Activated CD4-positive, CD25-positive, alpha-beta regulatory T cell (primary cell): ENCODE measurements at places on chromosomes 6 and 20.

GRCh38 chr6:44712353-44713111, 325.0 kb downstream of the CDC5L start:
- no peak for DNase-seq

DNA sequence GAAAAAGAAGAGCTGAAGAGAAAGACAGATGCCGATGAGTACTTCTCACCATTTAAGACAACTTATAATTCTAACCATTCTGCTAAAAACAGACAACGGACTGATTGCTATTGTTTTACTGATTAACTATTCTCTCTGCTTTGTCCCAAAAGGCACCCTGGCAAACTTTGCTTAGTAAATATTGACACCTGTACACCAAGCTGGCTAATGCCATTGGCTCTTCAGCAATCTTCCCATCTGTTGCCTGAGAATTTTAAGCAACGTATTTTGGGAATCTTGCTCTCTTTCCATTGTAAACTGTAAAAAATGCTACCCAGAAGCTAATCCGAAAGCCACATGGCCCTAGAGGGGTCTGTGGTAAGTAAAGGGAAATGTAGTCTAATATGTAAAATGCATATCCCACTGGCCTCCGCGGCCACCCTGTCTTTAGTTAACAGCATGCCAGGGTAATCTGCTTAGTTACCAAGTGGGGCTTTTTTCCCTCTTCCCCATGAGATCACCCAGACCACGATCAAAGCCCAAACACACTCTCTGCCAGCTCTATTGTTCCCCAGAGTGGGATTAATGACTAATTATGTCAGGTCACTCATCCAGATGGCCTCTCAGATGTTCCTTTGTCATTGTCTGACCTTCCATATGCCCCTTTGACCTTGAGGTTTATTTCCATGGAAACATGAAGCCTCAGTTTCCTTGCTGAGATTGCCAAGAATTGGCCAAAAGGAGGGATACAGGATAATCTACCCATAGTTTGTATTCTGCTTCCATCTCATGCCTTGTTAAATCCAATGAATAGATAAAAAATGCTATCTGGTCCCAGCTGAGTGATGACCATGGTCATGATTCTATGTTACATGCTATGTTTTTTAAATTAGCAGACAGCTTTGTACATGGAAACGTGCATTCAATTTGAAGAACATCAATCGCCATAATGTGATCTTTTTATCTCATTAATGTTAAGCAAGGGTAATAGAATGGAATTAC, 216.4 kb upstream of the MCHR2 start:
- DNase-seq = no peak

DNA sequence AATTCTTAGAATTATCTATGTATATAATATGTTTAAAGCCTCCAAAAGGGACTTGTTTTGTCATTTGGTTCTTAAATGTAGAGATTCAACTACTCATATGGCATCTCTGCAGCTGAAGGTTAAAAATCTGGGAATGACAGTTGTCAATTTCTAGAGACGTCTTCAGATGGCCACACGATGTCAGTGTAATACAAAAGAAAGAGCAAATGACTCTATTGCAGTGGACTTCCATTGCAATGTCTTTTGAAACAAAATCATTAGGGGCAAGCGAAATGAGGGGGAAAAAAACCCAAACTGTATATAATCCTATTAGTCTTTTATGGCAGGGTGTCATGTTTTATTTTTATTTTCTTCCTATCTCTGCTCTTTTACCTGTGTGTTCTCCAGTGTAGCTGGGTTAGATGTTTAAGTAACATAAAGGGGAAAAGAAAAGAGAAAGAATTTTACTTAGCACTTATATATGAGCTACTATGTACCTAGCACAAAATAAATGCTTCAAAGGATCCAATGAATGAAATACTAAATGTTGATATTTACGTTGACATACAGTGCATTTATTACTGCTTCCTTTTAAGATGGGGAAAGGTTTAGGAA, 26.2 kb downstream of the CCN2 start:
- no peak for DNase-seq

DNA sequence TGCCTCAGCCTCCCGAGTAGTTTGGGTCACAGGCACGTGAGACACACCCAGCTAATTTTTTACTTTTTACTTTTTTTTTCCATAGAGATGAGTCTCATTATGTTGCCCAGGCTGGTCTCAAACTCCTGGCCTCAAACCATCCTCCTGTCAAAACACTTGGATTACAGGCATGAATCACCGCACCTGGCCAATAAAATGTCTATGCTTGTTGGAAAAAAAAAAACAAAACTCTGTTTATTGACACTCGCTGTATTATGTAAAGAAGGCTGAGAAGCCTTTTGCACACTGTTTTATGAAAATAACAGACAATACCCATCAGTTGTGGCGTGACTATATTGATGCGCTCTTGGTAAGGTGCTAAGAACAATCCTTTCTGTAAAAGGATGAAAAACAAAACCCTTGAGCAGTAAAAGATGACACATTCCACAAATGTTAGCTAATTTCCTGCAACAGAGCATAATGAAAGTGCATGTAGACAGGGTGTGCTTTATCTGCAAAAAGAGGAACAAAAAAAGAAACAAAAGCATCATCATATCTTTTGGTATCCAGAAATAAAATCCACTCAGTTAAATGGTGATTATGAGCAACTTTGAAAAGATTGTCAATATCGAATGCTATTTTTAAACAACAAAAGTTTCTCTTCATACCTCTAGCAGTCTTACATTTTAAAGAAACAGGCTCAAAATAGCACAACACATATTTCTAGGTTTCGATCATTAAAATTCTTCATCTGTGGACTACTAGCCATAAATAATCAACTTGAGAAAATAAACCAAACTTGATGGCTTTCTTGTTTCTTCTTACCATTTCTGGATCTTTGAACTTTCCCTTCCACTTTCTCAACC, 108.3 kb upstream of the PHACTR1 start:
- no peak for DNase-seq

- DNase-seq = no peak
Observed at GRCh38 chr6:41489120-41489851, 56.9 kb upstream of the FOXP4 start.

GRCh38 chr6:152078804-152079203, 271.3 kb downstream of the ESR1 start:
- DNase-seq = no peak

DNA sequence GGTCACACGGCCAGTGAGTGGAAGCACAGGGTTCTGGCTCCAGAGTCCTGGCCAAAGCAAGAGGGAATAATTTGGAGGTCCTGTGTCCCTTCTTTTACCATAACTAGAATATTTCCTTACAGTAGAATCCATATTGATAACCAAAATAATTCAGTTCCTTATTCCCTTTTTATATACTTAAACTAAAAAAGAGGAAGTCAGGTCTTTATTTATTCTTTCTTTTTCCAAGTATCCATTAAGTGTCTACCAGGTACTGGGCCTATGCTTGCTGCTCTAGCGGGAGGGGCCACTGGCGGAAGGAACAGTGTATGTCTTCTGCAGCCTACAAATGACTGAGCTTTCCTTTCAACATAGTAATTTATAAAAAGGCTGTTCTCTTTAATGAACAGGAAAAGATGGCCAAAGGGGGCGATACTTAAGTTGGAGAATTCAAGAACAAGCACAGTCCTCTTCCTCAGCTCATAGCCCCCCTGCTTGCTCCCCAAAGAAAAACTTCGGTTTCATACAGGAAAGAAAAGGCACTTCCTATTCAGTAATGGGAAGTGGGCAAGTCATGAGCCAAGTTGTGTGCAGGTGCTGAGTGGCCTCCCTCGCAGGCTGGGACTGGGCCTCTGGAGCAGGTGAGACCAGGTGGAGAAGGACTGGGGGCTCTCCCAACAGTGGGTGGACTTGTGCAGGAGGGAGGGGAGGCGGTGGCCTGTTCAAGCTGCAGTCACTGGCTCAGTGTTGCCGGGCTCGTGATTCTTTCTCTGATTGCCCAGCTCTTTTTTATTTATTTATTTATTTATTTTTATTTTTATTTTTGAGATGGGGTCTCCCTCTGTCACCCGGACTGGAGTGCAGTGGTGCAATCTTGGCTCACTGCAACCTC, 110.9 kb downstream of the ARMC2 start:
- no peak for DNase-seq

DNA sequence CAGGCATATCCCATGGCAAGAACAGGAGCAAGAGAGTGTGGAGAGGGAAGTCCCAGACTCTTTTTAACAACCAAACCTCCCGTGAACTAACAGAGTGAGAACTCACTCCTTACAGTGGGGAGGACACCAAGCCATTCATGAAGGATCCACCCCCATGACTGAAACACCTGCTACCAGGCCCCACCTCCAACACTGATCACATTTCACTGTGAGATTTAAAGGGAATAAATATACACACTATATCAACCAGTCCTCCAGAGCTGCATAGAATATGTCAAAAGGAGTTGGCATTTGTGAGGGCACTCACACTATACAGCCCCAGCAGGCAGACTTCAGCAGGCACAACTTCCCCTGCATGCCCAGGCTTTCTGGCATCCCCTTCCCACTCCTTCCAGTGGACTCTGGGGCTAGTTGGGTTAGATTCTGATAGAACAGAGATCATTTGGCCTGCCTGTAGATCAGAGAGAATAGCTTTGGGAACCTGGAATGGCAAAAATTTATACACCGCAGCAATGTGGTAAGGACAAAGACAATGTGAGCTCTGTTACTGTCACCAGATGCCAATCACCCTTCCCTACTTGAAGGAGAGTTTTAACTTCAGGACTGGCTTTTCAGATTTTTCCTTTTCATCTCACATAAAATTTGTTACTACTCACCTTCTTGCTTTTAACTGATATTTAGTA, 25.2 kb upstream of the TENT5A start:
- no peak for DNase-seq

- DNase-seq = no peak
Observed at GRCh38 chr20:10469599-10469998, 34.5 kb downstream of the SLX4IP start.

DNA sequence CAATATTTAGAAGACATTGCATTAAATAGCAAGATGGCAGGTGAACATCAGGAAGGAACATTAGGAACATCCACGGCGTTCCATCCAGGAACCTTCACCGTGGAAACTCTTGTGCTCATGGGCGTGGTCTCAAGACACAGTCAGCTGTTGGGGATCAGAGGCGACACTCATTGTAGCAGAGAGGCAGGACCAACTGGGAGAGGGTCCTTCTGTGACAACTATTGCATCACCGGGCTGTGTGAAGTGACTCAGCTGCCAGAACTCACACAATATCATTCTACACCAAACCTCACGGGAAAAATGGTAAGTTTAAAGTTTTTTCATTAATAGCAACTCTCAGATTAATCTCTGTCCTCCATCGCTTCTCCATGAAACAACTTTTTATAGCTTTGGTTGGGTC, 334.8 kb upstream of the SULF2 start:
- no peak for DNase-seq

DNA sequence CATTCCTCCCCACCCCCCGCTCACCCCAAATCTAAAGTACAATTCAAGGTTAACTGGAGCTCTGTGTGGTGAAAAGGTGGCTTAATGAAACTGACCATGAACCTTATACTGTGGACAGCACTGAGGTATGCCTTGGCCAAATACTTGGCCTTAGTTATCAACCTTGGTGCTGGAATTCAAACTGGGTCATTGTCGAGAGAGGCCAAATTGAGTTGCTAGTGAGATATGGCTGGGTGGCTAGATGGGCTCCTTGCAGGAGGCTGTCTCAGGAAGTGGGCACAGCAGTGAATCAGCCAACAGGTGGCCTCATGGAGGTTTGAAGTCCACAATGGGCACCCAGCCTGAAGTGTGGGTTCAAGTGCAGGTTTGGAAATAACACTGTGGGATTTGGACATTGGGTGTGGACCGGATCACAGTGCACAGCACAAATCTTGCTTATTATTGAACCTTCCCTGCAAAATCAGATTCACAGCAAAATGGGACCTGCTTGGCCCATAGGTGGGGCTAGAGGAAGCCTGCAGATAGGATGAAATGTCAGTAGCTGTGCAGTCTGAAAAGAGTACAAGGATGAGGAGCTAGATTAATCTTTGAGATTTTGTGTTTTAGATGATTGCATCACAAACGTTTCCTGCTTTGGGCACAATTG, 5.6 kb upstream of the BTBD3 start:
- DNase-seq = no peak

GRCh38 chr6:151850479-151851003, 43.1 kb downstream of the ESR1 start:
- DNase-seq = no peak

DNA sequence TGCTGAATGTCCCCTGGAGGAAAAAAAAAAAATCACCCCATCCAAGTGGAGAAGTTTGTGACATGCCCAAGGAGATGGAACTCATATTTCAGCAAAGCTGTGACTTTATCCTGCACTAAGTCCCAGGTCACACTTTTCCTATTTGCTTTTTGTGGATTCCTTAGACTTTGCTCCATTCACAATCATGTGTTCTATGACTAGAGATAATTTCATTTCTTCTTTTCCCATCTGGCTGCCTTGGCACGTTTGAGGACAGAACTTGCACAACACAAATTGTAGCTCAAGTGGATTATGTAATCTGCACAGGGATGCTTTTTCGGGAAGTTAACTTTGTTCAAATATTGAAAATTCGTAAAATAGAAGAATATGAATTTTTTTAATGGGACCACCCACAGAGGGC, 100.7 kb upstream of the PTPN1 start:
- no peak for DNase-seq

GRCh38 chr6:116136933-116137340, 11.0 kb upstream of the COL10A1 start:
- no peak for DNase-seq

GRCh38 chr20:48803176-48804053, 24.4 kb downstream of the PREX1 start:
- DNase-seq = no peak

DNA sequence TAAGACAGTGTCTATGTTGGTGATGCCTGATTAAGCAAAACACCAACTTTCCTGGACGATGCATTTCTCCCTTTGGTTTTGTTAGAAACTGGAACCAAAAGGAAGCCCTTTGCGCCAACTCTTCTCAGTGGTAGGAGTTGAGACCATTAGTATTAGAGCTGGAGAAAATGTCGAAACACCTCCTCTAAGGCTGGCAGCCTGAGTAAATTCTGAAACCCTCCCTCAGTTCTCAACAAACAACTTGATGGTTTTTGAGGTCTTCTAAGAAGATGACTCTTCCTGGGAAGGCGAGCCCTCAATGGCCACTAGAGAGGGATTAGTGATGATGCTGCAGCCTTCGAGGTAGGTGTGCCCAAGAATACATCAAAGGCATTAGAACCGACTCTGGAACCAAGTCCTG, 78.4 kb upstream of the CCN6 start:
- no peak for DNase-seq

GRCh38 chr20:8764344-8764962, 304.4 kb upstream of the PLCB4 start:
- DNase-seq = no peak

DNA sequence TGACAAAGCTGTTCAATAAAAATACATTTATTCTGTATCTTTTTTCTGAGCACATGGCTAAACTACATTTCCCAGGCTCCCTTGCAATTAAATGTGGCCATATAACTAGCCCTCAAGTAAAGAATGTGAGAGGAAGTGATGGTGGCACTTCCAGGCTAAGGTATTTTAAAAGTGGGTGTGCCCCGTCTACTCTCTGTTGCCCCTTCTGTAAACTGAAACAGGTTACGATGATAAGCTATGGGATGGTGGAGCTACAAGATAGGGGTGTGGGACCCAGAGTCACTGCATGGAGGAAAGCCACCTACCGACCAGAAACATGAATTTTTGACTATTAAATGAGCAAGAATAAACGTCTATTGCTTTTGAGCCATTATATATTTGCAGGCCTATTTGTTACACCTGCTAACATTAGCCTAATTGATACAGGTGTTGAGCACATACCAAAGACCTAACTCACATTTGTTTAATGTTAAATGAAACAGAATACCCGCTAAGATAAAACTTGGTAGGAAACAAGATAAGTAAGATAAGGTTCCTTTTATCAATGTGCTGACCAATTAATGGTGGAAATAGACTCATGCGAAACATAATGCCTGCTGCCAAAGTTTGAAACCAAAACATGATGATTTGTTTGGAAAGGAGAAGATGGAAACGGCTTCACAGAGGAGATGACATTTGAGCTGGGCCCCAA, 3.1 kb downstream of the FYN start:
- DNase-seq = no peak
